ENCODE measurements at places on chromosomes 7 and 10.

GRCh38 chr7:115124409-115124939 is 202.6 kb downstream of the MDFIC start:
- DNase-seq, result no peak

DNA sequence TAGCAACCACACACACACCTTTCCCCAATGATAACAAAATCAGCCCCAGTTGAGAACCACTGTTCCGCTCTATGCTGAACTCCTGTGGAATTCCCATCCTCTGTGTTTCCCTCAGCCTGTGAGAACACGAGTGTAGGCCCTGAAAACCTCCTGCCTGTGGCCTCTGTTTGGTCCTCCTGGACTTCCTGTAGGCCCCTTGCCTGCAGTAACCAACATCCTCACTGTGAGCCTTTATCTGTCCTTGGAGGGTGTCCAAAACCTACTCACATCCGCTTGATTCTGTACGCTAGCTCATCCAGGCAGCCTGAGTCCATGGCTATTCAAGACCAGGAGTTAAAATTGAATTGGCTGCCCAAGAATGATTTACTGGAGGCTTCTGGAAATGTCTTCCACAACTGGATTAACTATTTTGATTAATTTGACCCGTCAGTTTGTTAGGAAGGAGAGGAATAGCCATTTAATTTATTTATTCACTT is 149.8 kb downstream of the AKR1D1 start:
- DNase-seq, result no peak

- no peak for DNase-seq
Observed at GRCh38 chr7:130356121-130356875, 11.7 kb downstream of the CPA5 start.

DNA sequence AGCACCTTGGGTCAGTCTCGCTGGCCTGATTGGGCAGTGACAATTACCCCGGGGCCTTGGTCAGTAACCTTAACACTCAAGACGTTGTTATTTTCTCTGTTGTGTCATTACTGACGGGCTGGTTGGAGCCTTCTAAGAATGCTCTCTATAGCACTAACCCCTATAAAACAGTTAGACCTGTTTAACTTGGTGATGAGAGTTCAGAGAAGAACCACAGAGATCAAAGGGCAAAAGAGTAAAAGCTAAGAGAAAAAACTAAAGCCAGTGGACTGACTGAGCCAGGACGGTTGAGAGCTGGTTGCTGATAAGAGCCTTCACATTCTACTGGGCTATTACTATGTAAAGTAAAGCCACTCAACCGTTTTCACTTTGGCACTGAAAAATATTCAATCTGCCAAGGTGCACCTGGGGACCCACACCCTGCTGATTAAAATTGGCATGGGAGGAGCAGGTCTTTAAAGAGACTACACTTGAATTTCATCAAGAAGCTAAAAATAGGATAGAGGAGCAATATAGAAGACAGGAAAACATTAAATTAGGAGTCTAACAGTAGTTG is 13.6 kb upstream of the ITGB1 start:
- no peak for DNase-seq

- no peak for DNase-seq
Observed at GRCh38 chr10:50506861-50507573, 116.7 kb downstream of the SGMS1 start.

DNA sequence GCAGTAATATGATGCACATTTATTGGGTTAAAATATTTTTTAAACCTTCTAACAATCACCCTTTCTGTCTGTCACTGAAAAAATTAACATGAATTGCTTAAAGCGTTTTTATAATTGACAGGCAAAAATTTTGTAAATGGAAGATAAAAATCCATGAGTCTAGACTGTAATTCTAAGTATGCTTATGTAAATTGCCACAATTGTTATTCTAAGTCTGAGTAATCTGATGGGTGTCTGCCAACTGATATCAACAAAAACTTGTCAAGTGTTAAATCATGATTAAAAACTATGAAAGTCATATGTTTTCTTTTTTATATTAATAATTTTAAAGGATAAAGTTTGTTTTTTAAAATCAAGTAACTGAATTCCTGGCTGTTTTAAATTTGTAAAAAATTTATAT is 208.2 kb downstream of the CDK14 start:
- DNase-seq, result no peak

DNA sequence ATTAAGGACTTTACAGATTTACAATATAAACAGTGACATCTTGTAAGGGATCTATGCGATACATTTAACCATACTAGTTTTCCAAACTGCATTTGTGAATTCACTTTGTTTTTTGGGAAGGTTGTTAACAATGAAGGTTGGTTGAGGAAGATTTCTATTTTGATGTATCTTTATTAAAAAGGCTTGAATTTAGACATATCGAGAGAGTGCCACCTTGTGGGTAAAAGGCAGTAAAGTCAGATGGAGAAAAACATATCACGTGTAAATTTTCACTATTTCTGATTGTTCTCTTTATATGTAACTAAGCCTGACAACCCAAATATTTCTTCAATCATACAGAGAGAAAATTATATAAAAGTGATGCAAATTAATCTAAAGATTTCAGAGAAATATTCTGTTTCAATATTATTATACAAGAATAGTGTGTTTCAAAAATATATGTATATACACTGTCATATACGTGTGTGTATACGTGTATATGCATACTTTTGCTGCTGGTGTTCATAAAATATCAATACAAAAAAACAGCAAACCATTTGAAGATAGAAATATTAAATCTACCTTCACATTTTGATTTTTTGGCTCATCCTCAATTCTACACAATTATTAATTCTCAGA is 988.6 kb downstream of the SORCS1 start:
- no peak for DNase-seq

DNA sequence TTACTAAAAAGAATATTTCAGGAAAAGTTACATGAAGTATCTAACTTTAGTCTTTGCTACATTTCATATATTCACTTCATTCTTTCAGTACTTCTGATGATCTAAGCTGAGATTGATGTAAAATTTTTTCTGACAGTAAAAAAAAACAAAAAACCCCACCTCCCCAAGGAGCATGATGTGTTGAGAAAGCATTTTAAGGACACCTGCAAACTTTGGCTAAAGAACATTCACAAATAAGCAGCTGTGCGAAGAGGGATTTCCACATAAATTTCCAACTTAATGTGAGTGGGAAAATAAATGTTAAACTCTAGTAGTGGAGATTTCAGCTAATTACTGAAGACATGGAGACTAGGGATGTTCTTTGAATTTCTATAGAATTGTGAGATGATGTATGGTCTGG is 35.5 kb downstream of the DLD start:
- no peak for DNase-seq

GRCh38 chr10:60735244-60735643 is 43.0 kb upstream of the CDK1 start:
- DNase-seq, result no peak

- DNase-seq, result no peak
Observed at GRCh38 chr10:74013004-74013403, 15.1 kb downstream of the VCL start.

DNA sequence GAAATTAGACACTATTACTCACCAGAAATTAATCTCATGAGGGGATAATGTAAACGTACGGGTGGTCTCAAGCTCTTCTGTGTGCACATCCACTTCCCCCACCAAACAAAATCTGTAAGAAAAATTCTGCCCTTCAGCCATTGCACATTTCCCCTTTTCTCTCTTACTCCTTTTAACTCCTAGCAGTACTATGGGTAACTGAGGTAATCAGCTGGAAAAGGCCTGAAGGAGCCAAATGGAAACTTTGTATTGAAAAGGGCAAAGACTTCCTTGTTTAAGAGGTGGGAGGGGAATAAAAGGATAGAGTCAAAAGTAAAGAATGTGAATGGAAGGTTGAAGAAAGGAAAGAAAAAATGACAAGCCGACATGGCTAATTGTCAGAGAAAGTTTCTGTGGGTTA is 273.8 kb downstream of the RNLS start:
- DNase-seq, result no peak

DNA sequence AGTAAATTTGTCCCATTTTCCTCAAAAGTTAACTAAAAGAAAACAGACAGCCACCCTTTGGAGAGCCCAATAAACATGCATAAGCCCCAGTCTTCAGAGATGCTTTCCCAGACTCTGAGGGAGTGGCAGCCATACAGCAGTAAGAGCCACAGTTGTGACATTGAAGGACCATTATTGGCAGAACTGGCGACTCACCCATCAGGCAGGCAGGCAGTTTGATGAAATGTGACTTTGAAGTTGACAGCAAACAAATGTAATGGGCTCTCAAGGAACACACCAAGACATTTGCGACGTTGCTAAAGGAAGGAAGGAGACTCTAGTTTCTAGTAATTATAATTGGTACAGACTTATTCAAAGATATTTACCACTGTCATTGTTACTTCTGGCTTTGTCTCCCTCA is 287.5 kb upstream of the PHYHIPL start:
- no peak for DNase-seq

GRCh38 chr10:11775412-11775811 is 33.2 kb downstream of the ECHDC3 start:
- no peak for DNase-seq

DNA sequence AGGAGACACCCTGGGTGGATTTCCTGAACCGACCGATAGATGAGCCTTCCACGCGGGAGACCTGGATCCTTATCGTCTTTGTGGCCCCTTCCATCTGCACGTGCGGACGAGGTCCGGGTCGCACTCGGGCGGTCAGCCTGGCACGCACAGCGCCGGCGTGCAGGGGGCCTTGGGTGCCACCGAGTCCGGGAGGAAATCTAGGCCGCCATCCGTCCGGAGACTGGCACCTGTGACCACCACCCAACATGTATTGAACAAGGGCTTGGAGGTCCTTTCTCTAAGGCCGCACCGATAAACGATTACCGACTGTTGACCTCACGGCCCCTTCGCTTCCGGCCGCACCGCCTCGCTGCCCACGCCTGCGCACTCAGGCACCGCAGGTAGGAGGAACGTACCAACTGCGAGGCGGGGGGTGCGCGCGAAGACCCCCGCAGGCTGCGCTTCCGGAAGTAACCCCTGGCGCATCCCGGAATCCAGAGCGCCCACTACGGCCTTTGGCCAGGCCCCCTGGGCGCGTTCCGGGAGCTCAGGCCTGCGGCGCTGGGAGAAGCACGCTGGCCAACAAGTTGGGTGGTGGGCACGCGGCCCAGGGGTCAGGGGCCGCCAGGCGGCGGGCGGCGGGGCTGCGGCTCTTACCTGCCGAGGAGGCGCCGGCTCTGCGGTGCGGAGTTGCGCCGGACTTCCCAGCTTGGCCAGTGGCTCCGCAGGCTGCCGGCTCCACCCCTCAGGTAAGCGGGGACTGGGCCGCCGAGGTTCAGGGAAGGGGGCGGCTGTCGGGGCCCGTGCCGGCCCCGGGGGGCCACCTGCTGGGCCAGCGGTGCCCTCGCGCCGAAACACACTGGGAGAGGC is at the start of the genes ACTR3C and LRRC61:
Gene ACTR3C (minus strand): TSS at position 713 of the 849 bp plus-strand sequence. CDS start 28,249 bp downstream, outside the sequence.
Gene LRRC61 (plus strand): TSS at position 523 of the 849 bp plus-strand sequence. CDS start 13,507 bp downstream, outside the sequence.
- DNase-seq, result peak; percentile 78

DNA sequence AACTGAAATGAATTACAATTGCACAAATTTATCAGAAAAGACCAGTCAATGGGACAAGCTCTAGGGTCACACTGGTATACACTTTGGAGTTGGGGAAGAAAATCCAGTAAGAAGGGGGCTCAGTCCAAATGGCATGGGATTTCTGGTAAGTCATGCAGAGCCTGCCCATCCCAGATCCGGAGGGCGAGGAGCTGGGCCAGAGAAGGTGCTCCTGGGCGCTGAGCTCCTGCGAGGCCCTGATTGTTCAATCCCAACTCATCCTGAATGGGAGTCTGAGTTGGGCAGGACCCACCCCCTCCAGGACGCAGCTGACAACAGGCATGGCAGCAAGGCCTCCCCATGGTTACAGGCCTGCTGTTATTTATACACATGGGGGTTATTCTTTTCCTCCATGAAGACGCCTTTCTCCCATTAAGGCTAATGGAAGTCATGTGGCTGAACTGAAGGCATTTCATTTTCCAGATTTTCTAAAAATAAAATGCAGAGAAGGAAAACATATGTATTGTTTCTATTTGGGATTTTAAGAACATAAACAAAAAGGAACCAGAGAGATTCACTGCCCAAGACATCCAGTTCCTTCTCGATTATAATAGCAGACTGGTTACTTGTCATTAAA is 91.1 kb upstream of the ADAM12 start:
- DNase-seq, result no peak

GRCh38 chr10:21125471-21126228 is 228.5 kb upstream of the NEBL start:
- no peak for DNase-seq

- DNase-seq, result no peak
Observed at GRCh38 chr7:132149436-132150304, 426.6 kb downstream of the PLXNA4 start.

DNA sequence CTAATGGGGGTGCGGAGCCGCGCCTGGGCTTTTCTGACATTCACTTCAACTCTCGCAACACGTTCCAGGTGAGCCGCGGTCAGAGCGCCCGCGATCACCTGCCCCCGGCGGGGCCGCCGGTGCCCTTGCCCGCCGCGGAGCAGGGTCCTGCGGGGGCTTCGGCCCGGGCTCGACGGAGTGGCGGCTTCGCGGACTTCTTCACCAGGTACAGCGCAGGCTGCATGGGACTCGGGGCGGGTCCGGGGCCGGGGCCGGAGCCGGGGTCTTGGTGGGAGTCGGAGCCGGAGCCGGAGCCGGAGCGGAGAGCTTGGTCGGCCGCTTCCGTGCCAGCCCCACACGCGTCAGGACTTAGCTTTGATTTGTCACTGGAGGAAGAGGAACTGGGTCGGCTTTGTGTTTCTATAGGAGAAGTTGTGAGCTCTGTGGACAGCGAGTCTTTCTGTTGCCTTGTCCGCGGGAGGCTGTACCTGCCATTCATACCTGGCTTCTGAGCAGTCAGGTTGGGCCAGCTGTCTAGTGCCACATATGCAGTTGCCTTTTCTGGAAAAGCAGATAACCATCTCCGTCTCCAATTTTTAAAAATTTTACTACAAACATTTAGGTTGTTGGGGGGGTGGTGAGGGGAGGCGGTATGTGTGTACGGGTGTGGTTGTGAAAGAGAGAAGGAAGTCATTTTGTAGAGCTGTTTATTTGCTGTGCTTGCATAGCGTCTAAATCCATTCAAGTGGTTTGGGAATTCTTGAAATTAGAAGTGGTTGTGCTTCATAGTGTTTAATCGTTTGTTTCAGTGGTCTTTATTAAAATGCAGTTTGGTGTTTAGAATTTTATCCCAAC is 1.3 kb downstream of the TBC1D12 start:
- DNase-seq, result peak; percentile 11

- DNase-seq, result no peak
Observed at GRCh38 chr10:115660391-115660790, 567.2 kb downstream of the ATRNL1 start.

DNA sequence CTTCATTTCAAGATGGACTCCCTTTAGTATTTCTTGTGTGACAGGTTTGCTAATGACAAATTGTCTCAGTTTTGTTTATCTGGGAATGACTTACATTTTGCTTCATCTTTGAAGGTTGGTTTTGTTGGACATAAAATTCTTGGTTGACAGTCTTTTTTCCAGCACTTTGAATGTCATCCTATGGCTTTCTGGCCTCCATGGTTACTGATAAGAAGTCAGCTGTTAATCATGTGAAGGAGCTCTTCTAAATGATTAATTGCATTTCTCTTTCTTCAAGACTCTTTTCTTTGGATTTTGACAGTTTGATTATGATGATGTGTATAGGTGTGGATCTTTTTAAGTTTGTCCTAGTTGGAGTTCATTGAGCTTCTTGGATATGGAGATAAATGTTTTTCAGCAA is 26.9 kb upstream of the HHEX start:
- DNase-seq, result no peak

Data from activated naive CD8-positive, alpha-beta T cell treated with anti-CD3 and anti-CD28 coated beads for 36 hours (primary cell).